PC-9 (cell line): ENCODE measurements at places on chromosomes 11 and 22.
A peak's percentile ranks its signal among the peaks of the same experiment; 100 is the strongest.

DNA sequence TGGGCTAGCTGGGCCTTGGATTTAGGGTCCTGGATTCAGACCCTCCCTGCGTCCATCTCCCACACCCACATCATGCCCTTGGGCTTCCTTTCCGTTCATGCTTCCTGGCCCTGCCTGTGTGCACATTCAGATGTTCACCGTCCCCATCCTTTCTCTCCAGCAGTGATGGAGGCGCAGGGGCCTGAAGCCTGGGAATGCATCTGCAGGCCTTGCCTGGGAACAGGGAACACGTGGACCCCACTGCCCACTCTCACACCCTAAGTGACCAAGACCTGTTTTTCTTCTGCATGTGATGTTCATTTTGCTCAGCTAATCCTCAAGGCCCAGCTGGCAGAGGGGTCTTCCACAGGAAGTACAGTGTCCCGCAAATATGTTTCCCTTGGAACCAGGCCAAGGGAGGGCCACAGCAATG is 91.6 kb upstream of the PARVA start:
- DNase-seq, result no peak
- H3K27me3 ChIP-seq, result no peaks in the 10 kb centered on the region
- H3K27ac ChIP-seq, result peak overlapping the region; percentile 88
- H3K36me3 ChIP-seq, result no peaks in the 10 kb centered on the region
- no peak overlapping the region for H3K4me3 ChIP-seq

DNA sequence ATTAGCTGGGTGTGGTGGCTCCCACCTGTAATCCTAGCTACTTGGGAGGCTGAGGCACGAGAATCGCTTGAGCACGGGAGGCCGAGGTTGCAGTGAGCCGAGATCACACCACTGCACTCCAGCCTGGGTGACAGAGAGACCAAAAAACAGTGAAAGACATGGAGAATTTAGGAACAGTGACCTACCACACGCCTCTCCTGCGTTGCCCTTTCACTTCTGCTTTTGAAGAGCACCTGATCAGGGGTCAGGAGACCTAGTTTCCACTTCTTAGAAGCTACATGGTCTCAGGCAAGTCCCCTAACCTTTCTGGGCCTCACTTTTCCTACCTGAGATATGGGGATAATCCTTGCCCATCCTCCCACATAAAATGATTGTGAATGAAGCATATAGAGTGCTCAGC is 12.2 kb downstream of the SLC35C1 start:
- no peak for DNase-seq
- H3K36me3 ChIP-seq, result no peaks in the 10 kb centered on the region
- H3K27me3 ChIP-seq, result no peaks in the 10 kb centered on the region
- H3K4me1 ChIP-seq, result peaks cover 3% of the 10 kb centered on the region; the same call in 1 of the 2 replicates
- no peak overlapping the region for H3K27ac ChIP-seq

DNA sequence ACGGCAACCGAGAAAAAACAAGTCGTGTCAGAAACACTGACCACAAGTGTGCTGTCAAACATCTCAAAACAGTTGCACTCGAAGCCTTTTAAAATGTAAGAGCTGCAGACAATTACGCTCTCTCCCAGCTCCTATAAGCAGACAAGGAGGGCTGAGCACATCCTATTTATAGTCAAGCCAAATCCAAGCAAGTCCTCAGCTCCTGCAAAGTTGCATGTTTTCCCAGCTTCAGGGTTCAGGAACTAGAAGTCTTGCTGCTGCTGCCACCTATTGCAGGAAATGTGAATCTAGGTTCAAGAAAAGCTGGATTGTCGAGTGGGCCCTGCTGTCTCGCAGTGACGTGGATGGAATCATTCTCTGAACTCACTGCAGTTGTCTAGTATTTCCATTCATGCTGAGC is 15.5 kb downstream of the EFCAB6 start:
- H3K36me3 ChIP-seq, result no peaks in the 10 kb centered on the region
- no peaks in the 10 kb centered on the region for H3K4me1 ChIP-seq
- H3K4me3 ChIP-seq, result no peak overlapping the region

DNA sequence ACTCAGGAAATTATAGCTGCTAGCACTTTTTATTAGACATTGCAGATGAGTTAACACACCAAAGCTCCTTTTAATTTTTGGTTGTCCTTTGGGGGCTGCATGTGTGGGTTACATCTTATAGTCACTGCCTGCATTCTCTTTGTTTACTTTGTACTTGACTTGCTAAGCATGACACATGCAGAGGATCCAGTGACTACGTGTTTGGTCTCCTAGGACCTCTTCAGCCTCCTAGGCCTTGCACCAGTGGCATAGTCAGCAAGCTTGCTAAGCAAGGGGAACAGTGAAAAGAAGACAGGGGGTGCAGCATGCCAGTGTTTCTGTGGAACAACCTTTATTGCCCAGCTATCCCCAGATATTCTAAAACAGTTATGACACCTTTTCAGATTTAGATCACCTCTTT is 108.2 kb downstream of the PAX6 start:
- no peaks in the 10 kb centered on the region for H3K4me1 ChIP-seq
- H3K27ac ChIP-seq, result no peak overlapping the region
- H3K27me3 ChIP-seq, result no peaks in the 10 kb centered on the region
- no peak overlapping the region for H3K4me3 ChIP-seq

- no peak overlapping the region for H3K4me3 ChIP-seq
- no peak overlapping the region for H3K27ac ChIP-seq
- H3K36me3 ChIP-seq, result peaks cover 38% of the 10 kb centered on the region
- peak; percentile 16 for DNase-seq
Observed at GRCh38 chr11:68542617-68543016, 82.1 kb downstream of the PPP6R3 start.

GRCh38 chr11:130624971-130625544 is 176.6 kb downstream of the ADAMTS15 start:
- DNase-seq, result no peak
- H3K4me3 ChIP-seq, result no peak overlapping the region
- H3K27ac ChIP-seq, result no peak overlapping the region

GRCh38 chr11:61973476-61974162 is 6.2 kb upstream of the FTH1 start:
- peak overlapping the region; percentile 99 for H3K27ac ChIP-seq
- no peak overlapping the region for H3K4me3 ChIP-seq

DNA sequence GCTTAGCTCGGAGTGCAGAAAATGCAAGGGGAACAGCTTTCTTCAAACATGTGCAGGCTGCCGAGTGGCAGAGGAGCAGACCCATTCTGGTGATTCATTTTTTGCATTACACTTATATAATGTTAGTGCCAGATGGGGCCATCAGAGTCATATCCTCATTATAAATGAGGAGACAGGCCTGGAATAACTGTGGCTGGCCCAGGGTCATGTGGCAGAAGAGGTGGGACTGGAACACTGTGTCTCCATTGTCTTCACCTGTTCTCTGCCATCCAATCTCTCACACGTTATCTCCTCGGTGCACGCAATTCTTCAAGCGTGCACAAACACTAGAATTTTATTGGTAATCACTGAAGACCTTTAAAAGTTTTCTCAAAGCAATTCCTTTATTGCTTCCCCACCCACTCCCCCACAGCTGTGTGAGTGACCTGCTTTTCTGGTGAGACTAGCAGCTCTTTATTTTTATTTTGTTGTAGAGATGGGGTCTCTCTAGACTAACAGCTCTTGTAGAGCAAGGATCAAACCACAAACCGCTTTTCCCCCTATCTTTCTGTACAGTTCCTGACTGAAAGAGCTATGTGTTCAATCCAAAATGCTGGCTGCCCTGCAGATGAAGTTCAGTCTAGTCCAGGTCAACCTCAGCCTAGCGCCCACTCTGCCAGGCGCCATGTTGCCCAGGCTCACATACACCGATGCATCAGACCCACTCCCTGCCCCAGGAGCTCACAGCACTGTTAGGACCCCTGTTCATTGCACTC is 75.3 kb downstream of the ST3GAL4 start:
- H3K4me3 ChIP-seq, result no peak overlapping the region
- H3K27me3 ChIP-seq, result no peaks in the 10 kb centered on the region
- H3K27ac ChIP-seq, result no peak overlapping the region
- H3K36me3 ChIP-seq, result no peaks in the 10 kb centered on the region

DNA sequence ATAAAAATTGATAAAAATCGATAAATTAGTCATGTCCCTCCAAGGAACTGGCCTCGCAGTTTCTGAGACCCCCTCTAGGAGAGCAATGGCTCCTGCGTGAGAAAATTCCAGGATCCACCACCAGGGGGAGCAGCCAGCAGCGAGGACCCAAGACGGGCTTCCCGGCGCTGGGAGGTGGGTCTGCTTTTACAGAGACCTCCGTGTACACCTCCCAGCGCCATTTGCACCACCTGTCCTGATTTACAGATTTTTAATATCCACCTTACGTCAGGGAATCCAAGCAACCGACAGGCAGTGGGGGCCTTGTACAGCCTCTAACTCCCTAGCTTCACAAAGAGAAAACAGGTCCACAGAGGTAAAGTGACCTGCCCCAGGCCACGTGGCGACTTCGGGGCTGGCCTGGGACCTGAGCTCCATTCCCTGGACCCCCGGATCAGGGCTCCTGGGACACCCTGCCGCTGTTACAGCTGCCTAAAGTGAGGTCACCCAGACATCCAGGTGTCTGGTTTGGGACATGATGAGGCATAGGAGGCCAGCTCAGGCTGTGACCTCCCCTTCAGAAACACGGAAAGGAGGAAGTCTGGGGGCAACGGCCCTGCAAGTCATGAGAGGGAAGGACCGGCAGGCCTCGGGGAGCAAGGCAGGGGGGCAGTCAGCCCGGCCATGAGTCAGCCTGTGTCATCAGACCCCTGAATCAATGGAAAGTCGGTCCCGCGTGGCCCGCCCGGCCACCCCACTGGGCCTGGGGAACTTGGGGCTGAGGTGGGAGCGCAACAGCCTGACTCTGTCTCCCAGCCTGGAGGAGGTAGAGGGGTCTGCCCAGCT is 3.5 kb downstream of the OSM start:
- H3K4me3 ChIP-seq, result peak overlapping the region; percentile 49; the same call in 1 of the 2 replicates
- DNase-seq, result no peak
- no peaks in the 10 kb centered on the region for H3K27me3 ChIP-seq
- H3K27ac ChIP-seq, result no peak overlapping the region
- H3K4me1 ChIP-seq, result peaks cover 51% of the 10 kb centered on the region
- H3K36me3 ChIP-seq, result no peaks in the 10 kb centered on the region

DNA sequence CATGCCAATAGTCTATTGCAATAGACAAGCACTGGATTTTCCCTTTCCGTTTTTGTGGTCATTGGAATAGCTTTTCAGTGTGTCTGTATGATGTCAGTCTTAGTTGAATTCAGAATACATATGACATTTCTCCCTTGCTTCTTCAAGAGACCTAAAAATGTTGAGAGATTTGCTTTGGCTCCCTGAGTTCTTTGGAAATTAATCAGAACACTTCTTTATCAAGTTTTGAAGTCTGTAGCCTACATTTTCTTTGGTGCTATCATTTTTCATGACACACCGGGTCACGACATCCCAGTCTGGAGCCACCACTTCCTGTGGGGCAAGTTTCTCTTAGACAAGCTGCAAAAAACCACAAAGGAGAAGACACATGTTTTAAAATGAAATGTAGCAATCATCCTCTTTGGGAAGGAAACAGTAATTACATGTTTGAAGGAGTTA is 847.1 kb downstream of the OPCML start:
- H3K27me3 ChIP-seq, result peaks cover 37% of the 10 kb centered on the region
- no peak for DNase-seq
- H3K36me3 ChIP-seq, result no peaks in the 10 kb centered on the region
- H3K4me1 ChIP-seq, result no peaks in the 10 kb centered on the region

- H3K27me3 ChIP-seq, result no peaks in the 10 kb centered on the region
- no peak overlapping the region for H3K4me3 ChIP-seq
- H3K4me1 ChIP-seq, result no peaks in the 10 kb centered on the region
Observed at GRCh38 chr22:40312050-40312449, 34.2 kb upstream of the ADSL start.

GRCh38 chr11:118338637-118339061 is 3.9 kb downstream of the CD3D start:
- H3K36me3 ChIP-seq, result no peaks in the 10 kb centered on the region
- H3K4me3 ChIP-seq, result no peak overlapping the region
- H3K27me3 ChIP-seq, result no peaks in the 10 kb centered on the region
- no peak for DNase-seq
- no peaks in the 10 kb centered on the region for H3K4me1 ChIP-seq

DNA sequence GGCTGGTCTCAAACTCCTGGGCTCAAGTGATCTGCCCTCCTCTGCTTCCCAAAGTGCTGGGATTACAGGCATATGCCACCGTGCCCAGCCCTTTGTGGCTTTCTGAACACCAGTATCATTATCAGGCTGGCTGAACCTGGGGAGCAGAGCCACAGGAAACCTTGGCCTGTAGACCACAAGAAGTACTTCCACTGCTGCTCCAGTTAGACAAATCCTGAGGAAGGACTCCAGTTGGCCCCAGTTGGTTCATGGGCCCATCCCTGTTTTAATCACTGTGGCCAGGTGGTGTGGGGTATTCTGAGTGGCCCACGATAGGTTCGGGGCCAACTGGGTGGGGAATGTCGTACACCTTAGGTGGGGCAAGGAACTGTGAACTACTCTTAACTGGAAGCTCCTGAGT is 5.5 kb upstream of the DUSP18 start:
- 0 out of 2 replicates have a peak, but pooled peaks cover 5% of the 10 kb centered on the region for H3K4me1 ChIP-seq
- H3K27me3 ChIP-seq, result no peaks in the 10 kb centered on the region
- H3K36me3 ChIP-seq, result no peaks in the 10 kb centered on the region
- H3K4me3 ChIP-seq, result no peak overlapping the region
- no peak overlapping the region for H3K27ac ChIP-seq
- DNase-seq, result no peak

- DNase-seq, result no peak
- no peak overlapping the region for H3K27ac ChIP-seq
- no peaks in the 10 kb centered on the region for H3K36me3 ChIP-seq
- H3K4me1 ChIP-seq, result peaks cover 10% of the 10 kb centered on the region; the same call in 1 of the 2 replicates
- H3K4me3 ChIP-seq, result no peak overlapping the region
Observed at GRCh38 chr11:121754598-121754997, 301.8 kb upstream of the SORL1-AS1 start.

DNA sequence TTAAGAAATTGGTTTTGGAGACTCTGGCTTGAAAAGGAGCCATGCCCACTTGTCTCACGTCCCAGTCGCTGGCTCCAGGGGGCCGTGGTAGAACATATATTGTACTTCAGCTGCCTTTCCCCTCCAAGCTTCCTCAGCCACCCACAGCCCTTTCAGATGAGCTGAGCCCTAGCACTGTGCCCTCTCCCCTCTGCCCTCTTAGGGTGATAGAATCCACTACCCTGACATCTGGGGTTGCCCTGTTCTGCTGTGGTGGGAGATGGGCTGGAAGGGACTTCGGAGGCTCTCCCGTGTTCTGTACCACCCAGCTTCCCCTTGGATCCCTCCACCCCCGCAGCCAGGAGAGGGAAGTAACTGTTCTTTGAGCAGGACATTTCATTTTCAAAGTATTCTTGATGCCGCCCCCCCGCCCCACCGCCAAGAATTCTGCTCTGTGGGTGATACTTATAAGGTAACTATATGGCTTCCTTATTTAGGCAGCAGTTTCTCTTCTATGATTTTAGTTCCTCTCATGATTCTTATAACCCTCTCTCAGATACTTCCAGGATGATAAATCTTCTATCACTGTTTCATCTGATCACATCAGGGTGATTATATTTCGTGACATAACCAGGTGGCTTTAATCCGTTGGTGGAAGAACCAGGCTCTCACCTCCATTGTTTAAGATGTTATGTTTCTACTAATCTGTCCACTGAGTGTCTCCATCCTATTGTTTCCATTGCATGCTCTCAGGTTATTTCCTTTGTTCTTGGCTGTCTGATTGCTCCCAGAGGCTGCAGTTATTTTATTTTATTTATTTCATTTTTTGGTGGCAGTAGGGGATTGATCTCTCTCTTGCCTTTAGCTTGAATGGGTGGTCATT is 24.1 kb downstream of the ZBTB16 start:
- peaks cover 80% of the 10 kb centered on the region for H3K27me3 ChIP-seq
- H3K4me3 ChIP-seq, result no peak overlapping the region
- no peak for DNase-seq
- H3K27ac ChIP-seq, result no peak overlapping the region
- H3K36me3 ChIP-seq, result no peaks in the 10 kb centered on the region
